ENCODE measurements at places on chromosomes 12 and 14.

GRCh38 chr12:6225630-6226001 is 25.4 kb downstream of the CD9 start:
- DNase-seq = no peak

- DNase-seq = no peak
These were observed 19.2 kb upstream of the OAS1 start for GRCh38 chr12:112887550-112887949.

DNA sequence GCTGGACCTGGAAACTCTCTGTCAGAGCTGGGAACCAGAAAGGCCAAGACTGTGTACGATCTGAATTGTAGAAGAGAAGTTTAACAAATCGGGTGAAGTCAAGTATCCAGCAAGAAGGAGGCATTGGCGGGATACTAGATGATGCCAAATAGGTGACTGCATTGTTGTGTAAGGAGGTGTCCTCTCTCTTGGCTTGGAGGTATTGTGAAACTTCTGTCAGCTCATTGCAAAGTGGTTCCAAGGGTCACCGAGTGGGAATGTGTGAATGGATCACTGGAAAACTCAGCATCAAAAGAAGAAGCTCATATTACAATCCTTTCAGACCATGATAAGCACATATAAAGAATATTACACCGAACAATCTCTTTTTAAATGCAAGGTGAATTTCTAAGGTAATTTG is 11.7 kb downstream of the NAV3 start:
- no peak for DNase-seq

GRCh38 chr12:108008163-108008905 is 120.8 kb upstream of the WSCD2 start:
- no peak for DNase-seq

- DNase-seq = no peak
These were observed 107.9 kb downstream of the PRKCH start for GRCh38 chr14:61429316-61429715.

- no peak for DNase-seq
These were observed 11.2 kb upstream of the MAP1LC3B2 start for GRCh38 chr12:116547955-116548501.

GRCh38 chr12:13004361-13004760 is 4.3 kb upstream of the HEBP1 start:
- no peak for DNase-seq

- no peak for DNase-seq
These were observed 111.6 kb upstream of the PZP start for GRCh38 chr12:9319842-9320173.

GRCh38 chr14:55074662-55075061 is 23.2 kb downstream of the MAPK1IP1L start:
- peak; percentile 35 for DNase-seq

GRCh38 chr12:106308611-106309010 is 6.1 kb downstream of the TCP11L2 start:
- no peak for DNase-seq

- peak; percentile 15 for DNase-seq
These were observed 55.9 kb upstream of the AVPR1A start for GRCh38 chr12:63206909-63207308.

DNA sequence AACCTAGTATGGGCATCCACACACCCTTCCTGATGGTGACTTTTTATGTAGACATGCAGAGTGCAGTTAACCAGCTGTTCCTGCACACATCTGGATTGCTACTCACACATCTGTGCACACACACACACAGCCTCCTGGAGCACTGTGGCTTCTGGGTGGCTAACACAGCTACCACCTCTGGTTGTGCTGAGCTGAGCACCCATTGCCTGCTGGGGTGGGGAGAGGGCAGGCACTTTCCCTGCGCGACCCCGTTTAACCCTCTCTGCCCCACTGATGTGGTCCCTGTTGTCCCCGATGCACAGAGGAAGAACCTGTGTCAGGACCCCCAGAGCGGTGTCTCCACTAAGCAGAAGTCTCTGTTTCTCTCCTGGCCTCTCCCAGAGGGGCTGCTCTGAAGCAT is 14.4 kb upstream of the SERPINA3 start:
- no peak for DNase-seq

GRCh38 chr12:116885491-116885890 is 4.2 kb upstream of the HRK start:
- DNase-seq = no peak

Data from ELR (cell line).